ENCODE measurements at places on chromosomes 1 and 21. TPM values are rescaled to one million over a fixed set of nuclear protein-coding genes. Genes with fewer than 3 reads are reported as not detected.

The TRIM67 gene
- not detected for total RNA-seq

The GJA8 gene
- total RNA-seq = not detected

The CXADR gene
- not detected for total RNA-seq

The TNFRSF8 gene
- total RNA-seq = 77.3 TPM

The FCRL3 gene
- 33.7 TPM for total RNA-seq

The PIGR gene
- 0.08 TPM for total RNA-seq

DNA sequence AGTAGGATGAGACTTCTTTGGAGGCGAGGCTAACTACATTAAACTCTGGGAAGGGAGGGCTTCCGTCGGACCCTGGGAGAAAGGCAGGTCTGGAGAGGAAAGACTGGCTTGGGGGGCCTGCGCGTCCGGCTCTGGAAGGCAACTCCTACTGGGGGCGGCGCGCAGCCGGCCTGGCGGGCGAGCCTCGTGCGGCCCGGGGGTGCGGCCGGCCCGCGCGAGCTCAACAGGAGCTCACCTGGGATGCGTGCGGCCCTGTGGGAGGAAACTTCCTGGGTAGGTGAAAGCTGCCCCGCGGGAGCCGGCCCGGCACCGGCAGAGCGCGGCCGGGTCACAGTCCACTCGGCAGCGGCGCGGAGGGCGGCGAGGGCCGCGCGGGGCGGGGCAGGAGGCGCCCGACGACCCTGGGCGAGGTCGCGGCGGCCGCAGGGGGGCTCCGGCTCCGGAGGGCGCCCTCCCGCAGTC is 449 bp downstream of the EPS15 start:
- H3K27me3 ChIP-seq = no peaks in the 10 kb centered on the region
- peaks cover 52% of the 10 kb centered on the region for H3K4me1 ChIP-seq
- H3K4me3 ChIP-seq = peak overlapping the region; percentile 98
- peak; percentile 72 for DNase-seq
- peak overlapping the region; percentile 98 for H3K27ac ChIP-seq

GRCh38 chr1:61368366-61368765 is 286.0 kb downstream of the NFIA start:
- H3K4me3 ChIP-seq = no peak overlapping the region
- H3K27me3 ChIP-seq = no peaks in the 10 kb centered on the region
- DNase-seq = no peak
- H3K4me1 ChIP-seq = no peaks in the 10 kb centered on the region
- H3K36me3 ChIP-seq = no peaks in the 10 kb centered on the region

DNA sequence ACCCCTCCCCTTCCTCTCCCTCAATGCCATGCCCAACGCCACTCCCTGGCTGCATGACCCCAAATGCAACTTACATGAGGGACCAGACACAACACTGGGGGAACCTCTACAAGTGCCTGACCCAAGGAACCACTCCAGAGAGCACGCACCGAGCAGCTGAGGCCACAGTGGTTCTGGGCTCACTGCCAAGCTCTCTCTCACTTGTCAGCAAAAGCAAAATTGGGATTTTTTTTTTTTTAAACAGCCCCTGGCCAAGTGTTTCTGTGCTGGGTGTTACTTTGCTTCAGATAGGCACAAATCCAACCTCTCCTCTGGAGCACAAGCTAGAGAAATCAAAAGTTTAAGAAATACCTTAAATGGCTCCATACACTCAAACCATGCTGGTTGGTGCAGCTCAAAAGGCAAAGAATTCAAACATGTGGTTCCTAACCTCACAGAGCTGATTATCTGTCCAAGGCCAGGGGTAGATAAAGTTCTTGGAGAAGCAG is 363.0 kb downstream of the SETD4 start:
- no peaks in the 10 kb centered on the region for H3K36me3 ChIP-seq
- H3K4me1 ChIP-seq = no peaks in the 10 kb centered on the region
- H3K27ac ChIP-seq = no peak overlapping the region
- no peak overlapping the region for H3K4me3 ChIP-seq

DNA sequence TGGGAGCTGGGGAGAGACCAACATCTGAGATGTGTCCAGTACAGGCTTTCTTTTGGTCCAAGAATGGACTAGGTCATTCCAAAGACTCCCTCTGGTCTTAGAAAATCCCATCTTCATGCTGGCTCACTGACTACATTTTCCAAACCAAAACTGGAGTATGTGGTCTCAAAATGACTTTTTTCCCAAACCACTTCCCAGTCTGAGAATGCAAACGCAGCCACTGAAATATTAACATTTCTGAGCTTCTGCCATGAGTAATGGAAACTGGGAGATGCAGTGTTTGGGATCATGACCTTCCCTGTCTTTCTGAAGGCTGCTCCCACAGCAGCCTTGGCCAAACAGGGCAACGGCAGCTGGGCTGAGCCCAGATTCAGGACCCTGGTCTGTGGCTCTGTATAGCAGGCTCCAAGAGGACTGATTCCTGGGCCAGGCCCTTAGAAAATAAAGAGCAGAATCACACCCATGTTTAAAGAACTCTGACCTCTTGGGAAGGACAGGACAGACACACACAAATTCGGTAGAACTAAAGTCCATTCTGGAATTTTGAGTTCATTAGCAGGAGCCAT is 62.1 kb upstream of the CNTN2 start:
- no peaks in the 10 kb centered on the region for H3K4me1 ChIP-seq
- no peaks in the 10 kb centered on the region for H3K36me3 ChIP-seq
- H3K4me3 ChIP-seq = no peak overlapping the region
- H3K27ac ChIP-seq = no peak overlapping the region
- H3K27me3 ChIP-seq = peaks cover 17% of the 10 kb centered on the region
- no peak for DNase-seq

GRCh38 chr1:197632651-197633050 is 142.6 kb downstream of the DENND1B start:
- H3K27me3 ChIP-seq = no peaks in the 10 kb centered on the region
- no peak for DNase-seq
- peaks cover 11% of the 10 kb centered on the region for H3K4me1 ChIP-seq
- no peak overlapping the region for H3K4me3 ChIP-seq
- no peak overlapping the region for H3K27ac ChIP-seq
- peaks cover 15% of the 10 kb centered on the region for H3K36me3 ChIP-seq

GRCh38 chr1:208166340-208167138 is 77.6 kb downstream of the PLXNA2 start:
- no peaks in the 10 kb centered on the region for H3K36me3 ChIP-seq
- no peak for DNase-seq
- no peak overlapping the region for H3K4me3 ChIP-seq
- H3K27me3 ChIP-seq = peaks cover 34% of the 10 kb centered on the region
- no peaks in the 10 kb centered on the region for H3K4me1 ChIP-seq

- no peaks in the 10 kb centered on the region for H3K36me3 ChIP-seq
- H3K4me1 ChIP-seq = no peaks in the 10 kb centered on the region
- H3K27ac ChIP-seq = no peak overlapping the region
- H3K4me3 ChIP-seq = no peak overlapping the region
These were observed 107.7 kb downstream of the MAB21L3 start for GRCh38 chr1:116218922-116219321.

- DNase-seq = no peak
- H3K27me3 ChIP-seq = no peaks in the 10 kb centered on the region
- H3K4me3 ChIP-seq = no peak overlapping the region
These were observed 4.8 kb downstream of the KRTAP21-3 start for GRCh38 chr21:30713766-30714165.

All from natural killer cell treated with Interleukin-12 subunit alpha and Interleukin-12 subunit beta and Interleukin-15 and Interleukin-18, amount 100 ng/mL, for 72 hours (primary cell).